ENCODE measurements at places on chromosomes 1 and 21. TPM values are rescaled to one million over a fixed set of nuclear protein-coding genes. Genes with fewer than 3 reads are reported as not detected.

GRCh38 chr1:65235867-65236805, 73.2 kb upstream of the DNAJC6 start:
- no peaks in the 10 kb centered on the region for H3K36me3 ChIP-seq
- no peaks in the 10 kb centered on the region for H3K4me1 ChIP-seq
- no peak overlapping the region for H3K4me3 ChIP-seq
- H3K27me3 ChIP-seq = no peaks in the 10 kb centered on the region

DNA sequence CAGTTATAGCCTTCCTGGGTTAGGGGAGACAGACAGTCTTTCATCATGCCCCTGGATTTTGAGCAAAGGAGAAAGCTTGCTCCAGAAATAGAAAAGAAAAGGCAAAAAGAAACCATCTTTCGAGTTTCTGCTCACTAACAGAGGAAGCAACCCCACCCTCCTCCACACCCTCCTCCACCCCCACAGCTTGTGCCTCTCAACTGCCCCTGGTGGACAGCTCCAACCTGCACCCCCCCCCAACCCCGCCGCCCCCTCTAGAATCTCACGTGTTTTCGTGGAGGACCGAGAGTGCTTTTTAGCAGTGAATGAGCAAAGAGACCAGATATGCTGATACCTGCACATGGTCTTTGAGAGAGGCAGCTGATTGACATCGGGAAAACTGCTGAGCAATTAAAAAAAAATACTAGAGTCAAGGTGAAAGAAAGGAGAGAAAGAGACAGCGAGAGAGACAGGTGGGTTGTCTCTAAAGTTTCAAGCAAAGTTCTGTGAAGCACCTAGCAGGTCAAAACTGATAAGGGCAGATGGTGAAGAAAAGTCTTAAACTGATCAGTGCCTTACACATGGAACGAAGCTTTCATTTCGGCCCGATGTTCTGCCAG, 358.3 kb downstream of the KIF26B start:
- no peaks in the 10 kb centered on the region for H3K36me3 ChIP-seq
- DNase-seq = peak; percentile 78
- peak overlapping the region; percentile 41 for H3K27ac ChIP-seq
- peak overlapping the region; percentile 39 for H3K4me3 ChIP-seq
- no peaks in the 10 kb centered on the region for H3K4me1 ChIP-seq

- H3K4me3 ChIP-seq = no peak overlapping the region
- peak; percentile 46 for DNase-seq
- peaks cover 7% of the 10 kb centered on the region for H3K4me1 ChIP-seq
- no peaks in the 10 kb centered on the region for H3K27me3 ChIP-seq
These were observed 10.5 kb downstream of the PDIK1L start for GRCh38 chr1:26121854-26122773.

DNA sequence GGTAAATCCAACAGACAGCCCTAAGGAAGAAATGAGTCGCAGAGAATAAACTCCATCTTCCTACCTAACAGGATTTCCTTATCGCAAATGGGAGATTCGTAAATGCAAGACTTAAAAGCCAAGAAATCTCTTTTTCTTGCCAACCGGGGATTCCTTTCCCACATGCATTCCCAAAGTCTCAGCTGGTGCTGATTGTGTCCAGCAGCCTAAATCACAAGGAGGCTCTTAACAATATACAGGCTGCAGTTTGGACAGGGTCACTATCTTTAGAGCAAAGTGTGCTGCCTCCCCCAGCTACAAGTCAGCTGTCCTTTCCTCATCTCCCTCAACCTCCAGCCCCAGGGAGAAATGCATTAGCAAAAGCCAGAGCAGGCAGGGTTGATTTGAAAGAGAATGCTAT, 189.8 kb upstream of the PLXNA2 start:
- H3K4me1 ChIP-seq = peaks cover 32% of the 10 kb centered on the region
- H3K4me3 ChIP-seq = no peak overlapping the region
- no peaks in the 10 kb centered on the region for H3K27me3 ChIP-seq
- DNase-seq = no peak

GRCh38 chr1:33295023-33295422, 25.9 kb downstream of the A3GALT2 start:
- no peak for DNase-seq
- H3K27me3 ChIP-seq = no peaks in the 10 kb centered on the region
- peaks cover 16% of the 10 kb centered on the region for H3K36me3 ChIP-seq

GRCh38 chr1:224433701-224434672, 610 bp downstream of the WDR26 start:
- H3K36me3 ChIP-seq = peaks cover 37% of the 10 kb centered on the region
- DNase-seq = peak; percentile 87
- peak overlapping the region; percentile 85 for H3K27ac ChIP-seq
- peaks cover 19% of the 10 kb centered on the region for H3K4me1 ChIP-seq
- H3K27me3 ChIP-seq = no peaks in the 10 kb centered on the region

GRCh38 chr1:170168265-170168664, 22.5 kb downstream of the NTMT2 start:
- H3K4me3 ChIP-seq = peak overlapping the region; percentile 12
- no peaks in the 10 kb centered on the region for H3K27me3 ChIP-seq
- H3K36me3 ChIP-seq = no peaks in the 10 kb centered on the region
- DNase-seq = no peak
- no peaks in the 10 kb centered on the region for H3K4me1 ChIP-seq

C1QA gene
- not detected for polyA plus RNA-seq

ZFP69B gene
- polyA plus RNA-seq = 2.1 TPM

KLHDC7A gene
- not detected for polyA plus RNA-seq
